Stimulated activated memory B cell treated with anti-CD40 and anti-IgM and Interleukin-4, amounts not matched to agents 10 μg/mL and 1 μg/mL and 100 μg/mL, for 72 hours (primary cell): ENCODE measurements at places on chromosomes 4 and X.

DNA sequence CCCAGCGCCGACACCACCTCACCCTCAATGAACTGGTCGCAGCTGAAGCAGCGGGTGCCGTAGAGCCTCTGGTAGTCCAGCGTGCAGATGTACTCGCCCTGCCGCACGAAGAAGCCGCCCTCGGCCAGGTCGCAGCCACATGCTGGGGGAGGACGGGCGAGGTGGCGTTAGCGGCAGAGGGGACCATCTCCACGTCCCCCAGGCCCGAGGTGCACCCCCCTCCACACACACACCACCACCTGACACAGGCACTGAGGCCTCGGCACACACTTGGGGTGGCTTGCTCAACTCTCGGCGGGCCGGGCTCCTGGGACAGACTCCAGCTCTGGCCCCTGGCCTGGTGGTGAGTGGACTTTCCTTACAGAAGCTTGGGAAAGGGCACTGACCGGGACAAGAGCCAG lies 61.5 kb downstream of the ABLIM2 start:
- ATAC-seq: no peak

DNA sequence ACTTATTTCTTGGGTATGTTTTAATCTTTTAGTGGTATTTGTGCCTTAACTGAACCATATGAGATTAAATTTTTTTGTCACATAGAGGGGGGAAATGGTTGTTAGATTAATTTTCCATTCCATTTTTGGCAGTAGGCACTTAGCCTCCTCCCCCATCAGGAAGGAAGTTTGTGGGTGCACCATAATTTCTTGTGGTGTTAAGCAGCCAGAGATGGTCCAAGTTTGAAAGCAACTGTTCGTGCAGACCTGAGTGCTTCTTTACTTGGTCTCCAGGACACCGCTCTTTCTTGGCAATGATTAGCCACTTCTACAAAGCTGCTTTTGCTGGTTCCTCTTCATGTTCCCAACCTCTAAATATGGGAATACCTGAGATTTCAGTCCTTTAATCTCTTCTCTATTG lies 92.7 kb upstream of the RPL34 start:
- no peak for ATAC-seq

DNA sequence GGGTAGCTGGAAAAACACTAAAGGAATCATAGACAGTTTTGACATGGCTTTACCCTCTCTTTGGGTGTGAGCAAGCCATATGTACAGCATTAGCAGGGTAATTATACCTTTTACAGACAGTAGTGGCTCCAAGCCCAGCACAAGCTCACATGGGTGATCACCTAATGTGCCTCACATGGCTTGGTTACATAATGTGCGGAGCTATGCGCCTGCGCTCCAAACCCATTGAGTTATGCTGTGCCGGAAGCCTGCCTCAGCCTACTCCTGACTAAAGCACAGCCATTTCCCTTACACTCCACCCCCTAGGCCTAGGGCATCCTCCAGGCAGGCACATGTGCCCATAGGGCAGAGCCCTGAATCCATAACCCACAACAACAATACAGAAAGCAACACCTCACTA lies 6.5 kb upstream of the TSPAN5 start:
- no peak for ATAC-seq

DNA sequence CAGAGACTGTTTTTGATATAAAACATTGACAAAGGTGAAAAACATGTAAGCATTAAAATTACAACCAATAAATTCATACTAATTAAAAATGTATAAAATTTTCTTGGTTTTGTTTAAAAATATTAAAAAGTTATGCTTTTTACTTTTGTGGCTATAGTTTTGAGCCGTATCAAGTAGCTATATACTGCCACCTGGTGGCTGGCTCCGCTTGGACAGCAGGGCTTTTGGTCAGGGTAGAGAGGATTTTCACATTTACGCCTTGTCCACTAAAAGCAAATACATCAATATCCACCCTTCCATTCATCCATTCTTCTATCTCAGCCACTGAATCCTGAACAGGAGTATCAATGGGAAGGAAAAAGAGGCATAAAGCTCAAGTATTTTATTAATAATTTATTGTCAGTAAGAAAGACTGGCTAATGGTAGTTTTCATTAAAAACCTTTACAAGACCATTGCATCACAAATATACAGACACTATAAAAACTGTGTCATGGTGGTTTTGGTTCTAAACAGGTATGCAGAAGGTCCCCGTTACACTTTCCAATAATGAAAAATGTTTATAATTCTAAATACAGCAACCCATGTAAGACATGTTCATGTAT lies 32.1 kb upstream of the MTNR1A start:
- ATAC-seq: no peak

DNA sequence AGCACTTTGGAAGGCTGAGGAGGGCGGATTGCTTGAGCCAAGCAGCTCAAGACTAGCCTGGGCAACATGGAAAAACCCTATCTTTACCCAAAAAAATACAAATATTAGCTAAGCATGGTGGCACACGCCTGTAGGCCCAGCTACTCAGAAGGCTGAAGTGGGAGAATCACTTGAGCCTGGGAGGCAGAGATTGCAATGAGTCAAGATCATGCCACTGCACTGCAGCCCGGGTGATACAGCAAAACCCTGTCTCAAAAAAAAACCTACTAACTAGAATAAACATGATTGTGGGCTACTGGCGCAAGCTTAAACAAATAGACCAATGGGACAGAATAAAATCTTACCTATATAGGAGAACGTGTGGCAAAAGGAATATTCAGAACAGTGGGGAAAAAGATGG lies 7.3 kb downstream of the CDKL2 start:
- no peak for ATAC-seq

GRCh38 chr4:87884976-87885549 lies 52.3 kb downstream of the MEPE start:
- ATAC-seq: peak; percentile 34

- ATAC-seq: no peak
Observed at GRCh38 chr4:36192922-36193321, 51.4 kb downstream of the ARAP2 start.

- no peak for ATAC-seq
Observed at GRCh38 chr4:82948647-82949204, 48.2 kb downstream of the THAP9 start.

- ATAC-seq: no peak
Observed at GRCh38 chr4:80043541-80043940, 29.5 kb downstream of the ANTXR2 start.

DNA sequence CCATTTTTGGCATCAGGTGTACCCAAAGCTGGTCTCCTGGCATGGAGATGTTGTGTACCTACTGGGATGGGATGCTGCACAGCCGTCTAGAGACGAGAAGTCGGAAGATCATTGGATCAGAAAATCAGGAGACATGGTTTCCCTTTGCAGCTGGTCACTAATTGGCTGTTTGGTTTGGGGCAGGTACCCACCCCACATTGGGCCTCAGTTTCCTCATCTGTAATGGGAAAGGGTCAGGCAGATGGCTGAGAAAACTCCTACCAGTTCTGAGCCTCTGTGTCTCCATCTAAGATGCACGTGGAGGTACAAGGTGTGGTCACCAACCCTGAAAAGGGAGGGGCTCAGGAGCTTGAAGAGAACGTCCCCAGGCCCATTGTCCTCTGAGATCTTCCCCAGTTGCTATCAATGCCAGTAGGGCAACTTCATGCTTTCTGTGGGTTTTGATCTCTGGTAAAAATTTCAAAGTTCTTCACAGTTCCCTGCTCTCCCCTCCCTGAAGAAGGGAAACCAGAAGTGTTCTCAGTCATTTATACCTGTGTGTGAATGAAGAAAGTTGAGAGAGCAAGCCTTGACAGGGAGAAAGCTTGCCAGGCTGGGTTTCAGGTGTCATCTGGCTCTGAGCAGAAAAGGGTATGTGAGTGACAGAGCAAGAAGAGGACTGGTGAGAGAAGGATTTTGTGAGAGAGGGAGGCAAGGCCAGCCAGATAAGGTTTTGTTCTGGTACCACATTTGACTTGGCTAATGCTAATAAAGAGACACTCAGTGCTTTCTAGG lies 15.1 kb downstream of the TSC22D3 start:
- ATAC-seq: no peak

- no peak for ATAC-seq
Observed at GRCh38 chrX:55149242-55149641, 60.4 kb downstream of the PAGE2 start.

- no peak for ATAC-seq
Observed at GRCh38 chrX:15401378-15401777, 17.2 kb upstream of the VEGFD start.

- no peak for ATAC-seq
Observed at GRCh38 chrX:151753313-151754046, 18.9 kb downstream of the CNGA2 start.

- no peak for ATAC-seq
Observed at GRCh38 chr4:139666735-139667281, 1.2 kb downstream of the MGST2 start.
